ENCODE measurements at places on chromosomes 2 and 18. TPM values are rescaled to one million over a fixed set of nuclear protein-coding genes. Genes with fewer than 3 reads are reported as not detected.

GRCh38 chr2:107008843-107009242 lies 122.9 kb upstream of the ST6GAL2 start:
- no peak for DNase-seq

DNA sequence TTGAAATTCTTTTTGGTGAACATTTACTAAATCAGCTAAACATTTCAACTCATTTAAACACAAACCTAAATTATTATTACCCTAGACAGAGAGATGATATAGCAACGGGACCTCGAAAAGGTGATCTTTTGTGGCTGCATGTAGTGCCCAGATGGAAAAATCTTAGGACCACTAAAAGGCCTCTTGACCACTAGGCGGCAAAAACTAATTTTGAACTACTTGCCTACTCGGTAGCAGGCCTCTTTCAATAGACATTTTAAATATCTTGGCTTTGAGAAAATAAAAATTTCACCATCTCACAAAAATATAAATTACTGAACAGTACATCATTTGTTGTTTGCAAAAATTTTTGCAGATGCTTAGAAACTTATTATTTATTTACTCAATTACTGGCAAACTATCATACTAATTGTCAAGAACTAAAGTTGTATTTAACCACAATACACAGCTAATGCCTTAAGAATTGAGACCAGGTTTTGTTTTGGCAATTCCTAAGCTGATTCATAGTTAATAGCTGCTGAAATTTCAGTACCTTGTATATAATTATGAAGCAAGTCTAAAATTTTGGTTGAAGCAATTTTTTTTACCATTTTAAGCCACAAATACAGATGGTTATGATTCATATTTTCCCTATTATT lies 9.4 kb downstream of the COL3A1 start:
- DNase-seq: peak; percentile 83

DNA sequence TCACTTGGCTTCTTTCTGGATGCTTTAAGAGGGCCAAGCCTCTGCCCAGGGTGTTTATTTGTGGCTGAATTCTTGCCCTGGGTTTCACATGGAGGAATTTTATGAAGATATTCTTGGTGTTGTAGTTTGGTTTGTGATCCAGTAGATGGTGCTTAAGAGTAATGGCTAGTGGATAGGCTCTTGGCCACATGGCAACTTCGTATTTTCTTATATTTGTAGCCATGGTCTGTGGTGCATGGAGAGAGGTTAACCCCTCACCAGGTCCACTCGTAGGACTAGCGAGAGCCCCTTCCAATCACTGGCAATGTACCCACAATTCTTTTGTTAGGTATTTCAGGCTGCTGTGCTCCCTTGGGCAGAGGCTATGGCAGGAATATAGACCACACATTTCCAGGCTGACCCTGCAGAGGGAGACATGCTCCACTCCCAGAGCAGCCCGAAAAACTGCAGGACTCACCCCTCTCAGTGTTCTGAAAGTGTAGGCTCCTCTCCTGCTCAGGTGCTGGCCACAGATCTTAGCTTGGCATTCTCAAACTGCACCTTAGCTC lies 582.1 kb upstream of the SETBP1 start:
- DNase-seq: peak; percentile 70

DNA sequence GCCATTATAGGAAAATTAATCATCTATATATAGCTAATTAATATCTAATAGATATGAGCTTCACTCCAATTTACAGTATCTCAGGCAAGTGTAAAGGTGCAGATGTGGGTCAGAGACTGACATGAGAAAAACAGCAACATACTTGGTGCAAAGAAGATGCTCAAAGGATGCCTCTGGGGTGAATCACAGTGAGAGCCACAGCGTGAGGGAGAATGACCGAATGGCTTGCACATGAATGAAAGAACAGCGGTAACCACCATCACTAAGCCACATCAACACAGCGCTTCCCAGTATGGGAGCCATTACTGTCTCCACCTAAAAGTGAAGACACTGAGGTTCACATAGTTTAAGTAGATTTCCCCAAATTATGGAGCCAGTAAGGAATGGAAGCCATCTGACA lies 423.4 kb upstream of the ID2 start:
- no peak for DNase-seq

DNA sequence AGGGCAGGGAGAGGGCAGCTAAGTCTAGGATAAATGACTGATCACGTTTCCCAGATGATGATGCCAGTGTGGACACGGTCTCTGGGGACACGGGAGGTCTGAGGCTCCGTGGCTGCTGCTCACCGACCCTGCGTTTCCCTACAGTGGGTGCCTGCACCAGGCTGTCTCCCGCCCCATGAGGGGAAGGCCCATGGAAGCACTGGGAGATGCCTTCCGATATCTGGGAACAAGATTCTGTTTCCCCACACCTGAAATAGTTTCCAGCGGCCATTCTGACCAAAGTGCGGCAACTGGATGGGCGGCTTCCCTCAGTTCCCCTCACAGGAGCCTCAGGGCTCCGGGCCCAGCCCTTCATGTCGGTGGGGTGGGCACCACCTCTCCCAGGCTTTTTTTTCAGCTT lies 83.1 kb downstream of the EDAR start:
- no peak for DNase-seq

DNA sequence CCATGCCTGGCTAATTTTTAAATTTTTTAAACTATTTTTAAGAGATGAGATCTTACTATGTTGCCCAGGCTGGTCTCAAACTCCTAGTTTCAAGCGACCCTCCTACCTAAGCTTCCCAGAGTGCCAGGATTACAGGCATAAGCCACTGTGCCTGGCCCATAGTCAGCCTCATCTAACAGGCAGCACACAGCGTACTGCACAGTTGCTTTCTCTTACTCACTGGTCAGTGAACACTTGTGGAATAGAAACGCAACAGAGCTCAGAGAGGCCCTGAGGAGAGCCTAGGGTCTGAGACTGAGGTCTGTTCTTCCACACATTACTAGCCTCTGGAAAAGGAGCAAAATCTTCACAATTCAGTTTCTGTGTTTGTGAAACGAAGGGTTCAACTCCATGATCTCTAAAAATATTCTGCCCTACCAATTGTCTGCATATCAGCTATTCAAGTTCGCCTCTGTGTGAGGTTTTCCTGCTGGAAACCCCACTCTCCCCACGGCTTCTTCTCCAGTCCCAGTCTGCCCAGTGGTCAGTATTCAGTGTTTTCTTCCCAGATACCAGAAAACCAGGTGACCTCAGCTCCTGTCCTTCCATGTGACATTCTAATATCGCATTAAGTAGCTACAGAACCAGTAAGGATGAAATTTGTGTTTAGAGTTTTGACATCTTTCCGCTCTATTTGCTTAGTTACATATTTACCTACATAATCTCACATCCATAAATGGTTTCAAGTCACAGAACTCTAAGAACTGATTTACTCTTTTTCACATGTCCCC lies 26.6 kb upstream of the SNTG2 start:
- DNase-seq: no peak

GRCh38 chr2:145016711-145017110 lies 496.8 kb upstream of the ZEB2 start:
- no peak for DNase-seq

DNA sequence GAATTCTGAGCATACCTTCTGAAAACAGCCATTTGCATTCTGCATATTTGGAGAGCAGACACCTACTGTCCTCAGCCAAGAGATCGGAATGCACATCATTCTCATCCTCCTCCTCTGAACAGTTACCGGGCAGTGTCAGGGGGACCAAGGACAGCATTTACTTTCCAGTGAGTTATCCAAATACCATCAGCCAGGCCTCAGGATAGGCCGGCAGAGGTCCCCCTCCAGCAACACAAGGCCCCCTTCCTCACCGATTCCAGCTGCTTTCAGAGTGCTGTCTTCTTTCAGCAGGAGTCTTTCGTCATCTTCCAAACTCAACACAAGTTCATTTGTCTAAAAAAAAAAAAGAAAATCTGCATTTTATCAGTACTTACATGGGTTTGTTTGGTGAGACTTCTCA lies 55.3 kb downstream of the C2orf76 start:
- no peak for DNase-seq

- DNase-seq: peak; percentile 57
Observed at GRCh38 chr18:44736664-44737380, 56.1 kb downstream of the SETBP1 start.

- DNase-seq: no peak
Observed at GRCh38 chr2:232487385-232488096, at the start of gene ECEL1. ECEL1 (minus strand) TSS chr2:232487834; CDS start chr2:232486653, 1,181 bp downstream.

- no peak for DNase-seq
Observed at GRCh38 chr18:79568543-79569205, 110.9 kb upstream of the CTDP1 start.

GRCh38 chr2:130806370-130806769 lies 30.3 kb upstream of the ARHGEF4 start:
- no peak for DNase-seq

- DNase-seq: no peak
Observed at GRCh38 chr18:41660654-41661053, 294.4 kb upstream of the PIK3C3 start.

- peak; percentile 9 for DNase-seq
Observed at GRCh38 chr2:1972948-1973347, 228.6 kb upstream of the PXDN start.

DNA sequence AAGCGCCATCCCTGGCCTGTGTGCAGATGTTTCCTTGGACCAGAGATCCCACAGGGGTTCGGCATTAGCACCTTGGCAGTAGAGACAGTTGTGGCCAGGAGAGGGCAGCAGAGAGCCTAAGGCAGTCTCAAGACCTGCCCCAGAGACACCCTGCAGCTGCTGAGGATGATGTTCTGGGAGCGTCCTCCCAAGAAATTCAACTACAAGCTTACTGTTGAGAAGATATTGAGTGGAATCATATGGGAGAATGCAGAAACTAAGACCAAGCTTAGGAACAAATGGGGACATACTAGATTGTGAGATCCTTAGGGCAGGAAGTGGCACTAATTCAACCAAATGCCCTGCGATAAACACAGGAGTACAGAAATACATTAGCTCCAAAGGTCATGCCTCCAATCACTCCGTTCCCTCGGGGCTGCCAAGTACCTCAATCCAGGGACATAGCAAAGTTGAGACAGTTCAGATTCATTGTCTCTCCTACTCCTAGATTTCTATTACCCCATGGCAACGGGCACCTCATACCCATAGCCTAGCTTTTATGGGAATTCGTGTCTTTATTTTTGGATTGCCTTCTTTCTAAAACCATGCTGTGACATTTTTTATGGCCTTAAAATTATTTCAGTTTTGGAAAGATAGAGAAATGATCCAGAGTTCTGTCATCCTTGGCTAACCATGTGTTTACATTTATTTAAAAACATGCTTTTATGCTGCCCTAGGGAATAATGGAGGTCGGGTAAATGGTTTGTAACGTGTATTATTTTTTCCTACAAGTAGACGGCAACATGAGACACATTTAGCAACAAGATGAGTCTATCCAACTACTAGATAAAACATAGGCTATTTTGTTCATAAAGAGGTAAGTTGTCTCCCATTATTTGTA lies 2.2 kb upstream of the ERMN start:
- peak; percentile 81 for DNase-seq

DNA sequence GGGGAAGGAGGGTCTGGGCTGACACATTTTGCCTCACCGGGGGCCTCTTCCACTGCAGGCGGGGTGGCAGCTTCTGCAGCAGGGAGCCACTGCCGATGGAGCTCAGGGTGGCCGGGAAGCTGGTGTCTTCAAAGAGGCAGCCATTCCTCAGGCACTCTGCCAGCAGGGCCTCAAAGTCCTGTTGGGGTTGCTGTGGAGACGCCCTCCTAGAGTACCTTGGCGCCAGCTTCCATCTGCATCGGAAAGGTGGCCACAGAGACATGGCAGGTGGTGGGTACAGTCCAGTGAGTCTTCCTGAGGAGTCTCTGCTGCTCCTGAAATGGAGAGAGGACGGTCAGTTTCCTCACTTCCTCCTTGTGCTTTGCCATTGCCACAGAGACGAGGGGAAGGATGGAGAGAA lies 12.1 kb downstream of the CAPN14 start:
- no peak for DNase-seq

DNA sequence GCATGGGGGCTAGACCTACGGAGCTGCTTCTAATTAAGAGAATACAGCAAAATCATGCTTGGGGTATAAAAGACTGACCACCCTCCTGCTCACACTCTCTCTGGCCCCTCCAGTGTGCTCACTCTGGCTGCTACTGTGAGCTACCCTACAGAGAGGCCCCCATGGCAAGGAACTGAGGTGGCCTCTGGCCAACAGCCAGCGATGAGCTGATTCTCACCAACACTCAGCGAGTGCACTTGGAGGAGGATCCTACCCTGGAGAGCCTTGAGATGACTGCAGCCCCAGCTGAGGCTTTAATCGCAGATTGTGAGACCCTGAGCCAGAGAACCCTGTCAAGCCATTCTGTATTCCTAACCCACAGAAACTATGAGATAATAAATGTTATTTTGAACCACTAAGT lies 88.2 kb downstream of the GFPT1 start:
- DNase-seq: peak; percentile 35

GRCh38 chr2:47344890-47345589 lies 57.9 kb upstream of the MSH2 start:
- DNase-seq: no peak

DNA sequence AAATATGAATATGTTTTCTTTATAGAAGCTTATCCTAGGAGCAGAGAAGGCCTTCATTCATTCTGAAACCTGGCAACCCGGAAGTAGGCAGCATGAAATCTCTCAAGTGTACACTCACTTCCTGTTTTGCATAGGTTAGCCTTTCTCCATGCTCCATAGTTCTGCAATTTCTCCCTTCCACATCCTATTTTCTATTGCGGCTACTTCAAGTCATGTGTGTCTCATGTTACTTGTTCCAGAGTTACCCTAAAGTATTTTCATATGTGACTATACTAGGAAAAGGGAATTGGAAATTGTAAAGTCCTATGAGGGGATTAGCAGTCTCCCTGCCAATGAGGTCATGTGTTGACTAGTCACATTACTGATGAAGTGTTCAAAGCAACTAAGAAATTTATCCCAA lies 320.6 kb downstream of the NCKAP5 start:
- no peak for DNase-seq

- peak; percentile 98 for DNase-seq
Observed at GRCh38 chr2:218395826-218396687, 3.6 kb upstream of the CTDSP1 start.

GRCh38 chr2:226087505-226088365 lies 688.2 kb downstream of the NYAP2 start:
- DNase-seq: no peak

GRCh38 chr2:186558512-186559276 lies 31.2 kb upstream of the ITGAV start:
- no peak for DNase-seq

GRCh38 chr2:240501531-240501991 lies 56.2 kb downstream of the ANKMY1 start:
- DNase-seq: no peak

AMER3 gene
- total RNA-seq: not detected

DPP10 gene
- total RNA-seq: not detected

WIPF1 gene
- total RNA-seq: 20.5 TPM

SLC19A3 gene
- 1.6 TPM for total RNA-seq

TEX51 gene
- not detected for total RNA-seq

IL1RL2 gene
- total RNA-seq: 1.7 TPM

SCN1A gene
- 0.09 TPM for total RNA-seq

ZSWIM2 gene
- not detected for total RNA-seq

FBXO15 gene
- 0.49 TPM for total RNA-seq

RASGRP3 gene
- 5.9 TPM for total RNA-seq

ZC3H8 gene
- 17.4 TPM for total RNA-seq

SLC14A1 gene
- total RNA-seq: 5.6 TPM

MOGAT1 gene
- not detected for total RNA-seq

NEU2 gene
- total RNA-seq: not detected

NCK2 gene
- 12.2 TPM for total RNA-seq

SFXN5 gene
- total RNA-seq: 19.0 TPM
